ENCODE measurements at places on chromosomes 7 and 10.

DNA sequence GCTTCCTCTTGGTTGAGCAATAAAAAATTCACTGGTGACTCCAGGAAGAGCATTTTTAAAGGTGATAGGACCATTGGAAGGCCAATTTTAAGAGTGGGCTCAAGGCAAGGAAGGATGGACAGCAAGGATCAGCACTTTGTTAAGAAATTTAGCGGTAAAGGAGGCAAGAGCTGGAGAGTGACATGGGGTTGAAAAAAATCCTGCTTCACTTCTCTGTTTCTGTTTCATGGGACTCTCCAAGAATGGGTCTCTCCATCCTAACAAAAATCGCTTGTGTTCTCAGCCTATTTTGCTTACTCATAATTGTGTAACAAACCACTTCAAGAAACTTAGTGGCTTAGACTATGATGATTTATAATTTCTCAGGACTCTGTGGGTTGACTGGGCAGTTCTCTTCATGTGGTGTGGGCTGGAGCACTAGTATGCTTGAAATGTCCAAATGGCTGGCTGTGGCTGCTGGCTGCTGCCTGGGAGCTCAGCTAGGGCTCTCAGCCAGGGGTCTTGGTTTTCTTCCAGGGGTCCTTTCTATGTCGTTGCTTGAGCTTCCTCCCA lies 59.8 kb upstream of the ZNRF2 start:
- no peak for DNase-seq

DNA sequence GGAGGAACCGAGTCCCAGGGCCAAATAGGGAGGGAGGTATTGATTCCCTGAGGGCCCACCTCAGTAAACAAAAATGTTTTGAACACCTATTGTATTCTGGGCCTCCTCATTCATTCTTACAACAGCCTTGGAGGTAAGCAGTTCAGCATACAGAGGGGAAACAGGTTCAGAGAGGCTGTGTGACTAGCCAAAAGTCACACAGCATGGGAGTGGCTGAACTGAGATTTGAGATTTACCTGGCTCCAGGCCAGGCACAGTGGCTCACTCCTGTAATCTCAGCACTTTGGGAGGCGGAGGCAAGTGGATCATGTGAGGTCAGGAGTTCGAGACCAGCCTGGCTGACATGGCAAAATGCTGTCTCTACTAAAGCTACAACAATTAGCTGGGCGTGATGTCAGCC lies 107.2 kb downstream of the TMEM130 start:
- DNase-seq = no peak

DNA sequence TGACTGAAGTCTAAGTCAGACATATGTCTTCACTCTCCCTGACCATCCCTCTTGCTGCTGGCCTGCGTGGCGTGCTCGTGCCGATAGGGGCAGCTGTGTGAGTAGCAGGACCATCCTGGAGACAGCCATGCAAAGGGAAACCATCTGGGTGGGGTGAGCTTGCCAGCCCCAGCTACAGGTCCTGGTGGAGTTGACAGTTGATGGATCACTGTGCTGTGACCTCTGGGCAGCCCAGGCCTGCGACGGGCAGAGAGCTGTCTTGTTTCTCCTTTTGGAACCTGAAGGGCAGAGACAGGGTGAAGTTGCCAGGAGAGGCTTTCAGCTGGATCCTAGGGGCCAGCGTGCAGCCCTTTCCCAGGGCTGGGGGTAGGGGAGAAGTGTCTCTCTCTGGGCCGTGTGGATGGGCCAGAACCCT lies 44.7 kb downstream of the GRK5 start:
- no peak for DNase-seq

DNA sequence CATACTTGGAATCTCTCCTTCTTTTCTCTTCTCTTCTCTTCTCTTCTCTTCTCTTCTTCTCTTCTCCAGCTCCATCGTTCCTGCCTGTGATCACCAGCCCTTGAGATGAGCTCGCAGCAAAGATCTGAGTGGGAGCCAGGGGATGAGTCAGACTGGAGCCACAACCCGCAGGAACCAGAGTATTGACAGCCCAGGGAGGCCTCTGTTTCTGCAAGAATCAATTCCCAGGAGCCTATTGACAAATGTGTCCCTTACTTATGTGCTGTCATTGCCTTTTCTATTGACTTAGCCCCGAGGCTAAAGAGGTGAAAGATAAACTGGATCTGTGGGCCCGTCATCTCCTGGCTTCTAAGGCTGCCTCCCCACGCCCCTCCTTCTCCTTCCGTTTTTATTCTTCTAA lies 13.1 kb upstream of the HABP2 start:
- peak; percentile 7 for DNase-seq

GRCh38 chr7:142391191-142391992 lies 133.5 kb upstream of the PRSS58 start:
- DNase-seq = no peak

GRCh38 chr7:20696803-20697333 lies 81.4 kb downstream of the ABCB5 start:
- DNase-seq = no peak

DNA sequence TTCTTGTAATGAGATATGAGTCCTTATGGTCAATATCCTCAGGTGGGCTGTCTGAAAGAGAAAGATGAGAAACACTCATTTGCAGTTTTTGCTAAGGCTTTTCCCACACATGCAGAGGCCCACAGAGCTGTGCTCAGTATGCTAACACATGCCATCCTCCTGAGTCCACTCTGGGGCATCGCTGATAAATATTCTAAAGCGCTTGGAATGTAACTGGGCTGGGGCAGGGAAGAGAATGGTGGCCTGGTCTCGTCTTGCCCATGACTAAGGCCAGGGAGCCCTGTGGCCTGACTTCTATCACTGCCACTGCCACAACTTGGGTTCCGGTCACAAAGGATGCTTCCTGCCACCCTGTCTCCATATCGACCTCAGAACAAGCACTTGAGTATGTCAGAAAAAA lies 199.7 kb upstream of the FRMD4A start:
- DNase-seq = no peak

- no peak for DNase-seq
Measured at GRCh38 chr10:117212176-117212575, 14.9 kb downstream of the KCNK18 start.

DNA sequence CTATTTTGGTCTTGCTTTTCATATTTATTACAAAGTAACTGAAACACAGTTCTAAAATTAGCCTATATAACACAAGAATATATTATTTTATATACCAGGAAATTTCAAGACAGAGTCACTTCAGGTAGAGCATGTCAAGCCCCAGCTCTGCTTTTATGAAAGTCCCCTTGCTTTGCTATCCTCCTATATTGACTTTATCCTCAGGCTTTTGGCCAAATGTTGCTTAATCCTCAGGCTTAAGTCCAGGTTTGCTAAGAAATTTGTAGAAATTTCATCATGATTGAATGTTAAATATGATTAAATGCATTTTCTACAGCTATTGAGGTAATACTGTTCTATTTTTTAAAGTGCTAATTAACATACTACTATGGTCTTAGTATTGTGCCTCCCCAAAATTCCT lies 227.6 kb downstream of the FZD1 start:
- no peak for DNase-seq

DNA sequence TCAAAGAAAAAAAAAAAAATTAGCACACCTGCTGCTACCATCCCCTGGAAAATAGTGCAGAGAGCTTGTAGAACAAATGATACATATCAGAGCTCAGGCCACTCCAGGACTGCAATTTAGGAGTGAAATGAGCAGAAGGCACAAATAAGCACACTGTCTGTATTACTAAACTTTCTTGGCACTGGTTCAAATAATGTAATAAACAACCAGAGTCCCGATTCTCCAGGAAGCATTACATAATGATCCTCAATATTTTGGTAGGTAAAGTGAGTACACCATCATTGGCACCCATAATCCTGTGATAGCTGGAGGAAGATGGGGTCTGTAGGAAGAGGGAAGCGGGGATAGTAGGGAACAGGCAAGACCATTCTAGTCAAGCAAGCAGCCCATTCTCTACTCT lies 74.3 kb downstream of the SVOPL start:
- no peak for DNase-seq

DNA sequence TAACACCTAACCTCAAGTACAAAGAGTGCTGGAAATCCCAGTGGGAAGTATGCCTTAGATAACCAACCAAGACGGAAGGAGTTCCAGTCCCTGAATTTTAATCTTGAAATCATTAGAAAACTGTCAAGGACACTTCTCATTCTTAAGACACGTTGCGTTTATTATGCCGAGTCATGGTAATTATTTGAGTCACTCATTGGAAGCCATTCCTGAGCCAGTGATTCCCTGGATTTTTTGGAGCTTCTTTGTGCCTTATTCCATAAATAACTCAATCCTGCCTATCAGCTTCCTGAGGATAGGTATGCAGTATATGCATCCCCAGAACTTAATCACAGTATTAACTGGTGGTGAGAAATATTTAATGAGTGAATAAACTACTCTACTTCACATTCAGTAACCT lies 77.4 kb downstream of the PPP1R17 start:
- no peak for DNase-seq

GRCh38 chr10:115084277-115084850 lies 8.8 kb upstream of the ATRNL1 start:
- no peak for DNase-seq
